HFFc6 (cell line): ENCODE measurements at places on chromosomes 2 and 18. TPM values are rescaled to one million over a fixed set of nuclear protein-coding genes. Genes with fewer than 3 reads are reported as not detected.

DNA sequence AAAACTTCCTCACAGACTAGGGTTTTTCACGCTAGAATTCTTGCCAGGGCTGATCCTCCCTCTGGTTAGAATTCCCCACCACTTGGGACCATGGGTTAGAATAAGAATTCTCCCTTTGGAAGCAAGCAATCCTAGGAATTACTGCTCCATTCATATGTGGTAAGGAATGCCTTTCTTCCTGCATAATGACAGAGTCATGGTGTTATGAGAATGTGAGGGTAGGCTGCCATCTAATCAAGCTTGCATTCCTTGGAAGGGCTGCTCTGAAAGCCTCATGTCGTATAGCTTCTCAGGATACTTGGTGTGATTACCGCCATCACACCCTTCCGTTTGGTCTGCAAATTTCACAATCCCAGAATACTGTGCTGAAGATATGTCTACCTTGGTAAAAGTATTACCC is 1282.4 kb upstream of the PIK3C3 start:
- H3K27ac ChIP-seq, result no peak overlapping the region
- no peaks in the 10 kb centered on the region for H3K4me1 ChIP-seq
- H3K36me3 ChIP-seq, result no peaks in the 10 kb centered on the region
- no peak for DNase-seq
- H3K4me3 ChIP-seq, result no peak overlapping the region

DNA sequence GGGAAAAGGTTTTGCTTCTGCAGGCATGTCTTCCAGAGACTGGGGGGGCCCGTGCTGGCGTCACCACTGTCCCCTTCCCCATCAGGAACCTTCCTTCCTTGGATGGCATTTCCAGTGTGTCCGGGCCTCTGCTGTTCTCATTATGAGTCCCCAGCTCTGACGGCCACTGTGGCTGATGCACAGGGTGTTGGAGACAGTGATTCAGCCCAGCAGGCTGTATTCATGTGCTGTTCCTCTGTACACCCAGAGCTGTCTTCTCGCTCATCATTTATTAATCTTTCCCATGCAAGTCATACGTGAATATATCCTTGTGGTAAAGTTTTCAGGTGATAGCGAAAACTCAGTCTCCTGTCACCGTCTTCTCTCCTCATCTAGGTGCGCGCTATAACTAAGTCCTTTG is 57.7 kb downstream of the ASAP2 start:
- peak overlapping the region; percentile 69 for H3K27ac ChIP-seq
- DNase-seq, result peak; percentile 54
- H3K27me3 ChIP-seq, result no peaks in the 10 kb centered on the region

GRCh38 chr18:48050176-48050575 is 119.7 kb upstream of the SMAD2 start:
- no peak overlapping the region for H3K4me3 ChIP-seq
- no peak overlapping the region for H3K27ac ChIP-seq
- DNase-seq, result no peak
- H3K4me1 ChIP-seq, result no peaks in the 10 kb centered on the region
- peaks cover 55% of the 10 kb centered on the region for H3K27me3 ChIP-seq

GRCh38 chr18:23277399-23277798 is 142.1 kb downstream of the CABLES1 start:
- no peak for DNase-seq
- H3K4me1 ChIP-seq, result peaks cover 11% of the 10 kb centered on the region
- H3K27ac ChIP-seq, result no peak overlapping the region
- no peaks in the 10 kb centered on the region; the same call in none of the 2 replicates for H3K27me3 ChIP-seq
- peaks cover 14% of the 10 kb centered on the region for H3K36me3 ChIP-seq

GRCh38 chr2:223771475-223771874 is 65.9 kb downstream of the AP1S3 start:
- no peak overlapping the region for H3K4me3 ChIP-seq
- H3K27ac ChIP-seq, result no peak overlapping the region
- DNase-seq, result no peak
- H3K36me3 ChIP-seq, result peaks cover 4% of the 10 kb centered on the region; the same call in 1 of the 2 replicates
- H3K27me3 ChIP-seq, result no peaks in the 10 kb centered on the region
- no peaks in the 10 kb centered on the region for H3K4me1 ChIP-seq

DNA sequence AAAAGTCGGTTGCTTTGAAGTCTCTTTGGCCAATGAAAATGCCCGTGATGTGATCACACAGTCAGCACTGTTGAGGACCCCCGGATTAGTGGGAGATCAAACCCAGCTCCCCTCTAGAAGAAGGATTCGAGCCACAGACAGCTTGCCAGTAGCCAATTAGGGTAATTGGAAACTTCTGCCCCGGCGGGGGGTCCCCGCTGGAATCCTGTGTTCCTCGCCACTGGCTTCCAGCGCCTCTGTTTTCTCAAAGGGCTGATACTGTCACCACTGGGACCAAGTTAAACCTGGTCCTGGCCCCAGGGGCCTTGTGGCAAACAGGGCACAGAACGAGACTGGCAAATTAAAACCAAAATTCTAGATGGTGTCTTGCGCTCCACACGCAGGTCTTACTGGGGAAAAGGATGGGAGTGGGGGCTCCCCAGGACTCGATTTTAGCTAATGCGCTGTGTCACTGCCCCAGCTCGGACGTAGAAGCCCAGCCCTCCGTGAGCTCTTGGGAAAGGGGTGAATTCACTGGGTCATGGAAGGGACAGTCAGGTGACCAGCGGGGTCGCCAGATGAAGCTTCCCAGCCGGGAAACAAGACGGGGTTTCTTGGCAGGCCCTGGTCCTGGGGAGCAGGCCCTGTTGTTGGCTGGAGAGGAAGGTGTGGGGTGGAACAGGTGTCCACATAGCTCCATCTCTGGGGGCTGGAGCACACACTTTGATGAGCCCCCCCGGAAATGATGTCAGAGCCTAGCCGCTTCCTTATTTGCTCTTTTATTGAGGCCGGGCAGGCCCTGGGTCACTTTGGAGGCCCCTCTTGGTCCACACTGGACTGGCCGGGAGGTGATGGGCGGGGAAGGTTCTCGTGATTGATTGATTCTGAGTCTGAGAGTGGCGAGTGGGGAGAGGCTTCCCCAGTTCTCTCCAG is 90.2 kb downstream of the SMAD7 start:
- H3K36me3 ChIP-seq, result peaks cover 54% of the 10 kb centered on the region
- no peak overlapping the region for H3K4me3 ChIP-seq
- peaks cover 5% of the 10 kb centered on the region; the same call in 1 of the 2 replicates for H3K27me3 ChIP-seq
- H3K4me1 ChIP-seq, result peaks cover 29% of the 10 kb centered on the region

DNA sequence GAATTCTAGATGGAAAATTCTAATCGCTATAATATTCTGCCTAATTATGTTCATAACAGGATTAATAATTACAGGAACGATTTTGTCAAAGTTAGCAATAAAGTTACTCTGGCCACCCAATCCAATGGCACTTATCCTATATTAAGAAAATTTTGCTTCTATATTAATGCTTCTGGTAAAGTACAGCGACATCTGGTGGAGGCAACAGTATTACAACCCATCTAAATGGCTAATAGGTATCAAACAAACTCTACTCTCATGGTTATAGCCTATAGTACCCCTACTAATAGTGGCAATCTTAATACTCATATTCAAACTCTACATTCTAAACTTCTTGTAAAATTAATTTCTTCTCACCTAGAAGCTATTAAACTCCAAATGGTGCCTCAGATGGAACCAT is 1084.7 kb upstream of the LRRTM1 start:
- no peak for DNase-seq
- H3K4me3 ChIP-seq, result no peak overlapping the region
- H3K27me3 ChIP-seq, result no peaks in the 10 kb centered on the region; the same call in 1 of the 2 replicates
- H3K36me3 ChIP-seq, result no peaks in the 10 kb centered on the region

- H3K27ac ChIP-seq, result no peak overlapping the region; the same call in 1 of the 2 replicates
- peaks cover 39% of the 10 kb centered on the region for H3K4me1 ChIP-seq
- peaks cover 13% of the 10 kb centered on the region for H3K27me3 ChIP-seq
- peaks cover 27% of the 10 kb centered on the region for H3K36me3 ChIP-seq
- no peak for DNase-seq
These were observed 94.6 kb upstream of the MCFD2 start for GRCh38 chr2:47010176-47010575.

DNA sequence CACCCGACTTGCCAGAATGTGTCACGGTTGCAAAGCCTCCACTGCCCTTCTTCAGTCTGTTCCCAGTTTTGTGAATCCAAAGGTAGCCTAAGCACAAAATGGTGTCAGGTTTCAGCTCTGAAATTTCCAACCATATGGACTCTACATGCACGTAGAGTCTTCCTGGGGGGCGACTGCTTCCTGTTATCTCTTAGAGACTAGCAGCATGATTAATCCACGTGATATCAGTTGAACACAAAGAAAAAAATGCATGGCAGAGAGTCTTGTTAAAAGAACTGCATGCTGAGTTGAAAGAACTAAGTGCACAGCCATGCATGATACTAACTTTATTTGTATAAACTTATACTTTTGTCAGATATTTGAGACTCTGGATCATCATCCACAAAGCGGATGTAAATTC is 404.4 kb downstream of the SOCS6 start:
- no peaks in the 10 kb centered on the region for H3K4me1 ChIP-seq
- no peaks in the 10 kb centered on the region for H3K36me3 ChIP-seq
- H3K27ac ChIP-seq, result no peak overlapping the region
- H3K27me3 ChIP-seq, result no peaks in the 10 kb centered on the region
- H3K4me3 ChIP-seq, result no peak overlapping the region

GRCh38 chr18:49744376-49745008 is 68.8 kb downstream of the ACAA2 start:
- DNase-seq, result no peak
- H3K36me3 ChIP-seq, result no peaks in the 10 kb centered on the region
- peaks cover 22% of the 10 kb centered on the region for H3K4me1 ChIP-seq
- peaks cover 18% of the 10 kb centered on the region for H3K27me3 ChIP-seq

GRCh38 chr2:20567926-20568179 is 83.0 kb downstream of the HS1BP3 start:
- DNase-seq, result no peak
- H3K4me1 ChIP-seq, result peaks cover 47% of the 10 kb centered on the region
- H3K27ac ChIP-seq, result no peak overlapping the region
- 0 out of 2 replicates have a peak, but pooled peaks cover 2% of the 10 kb centered on the region for H3K27me3 ChIP-seq

DNA sequence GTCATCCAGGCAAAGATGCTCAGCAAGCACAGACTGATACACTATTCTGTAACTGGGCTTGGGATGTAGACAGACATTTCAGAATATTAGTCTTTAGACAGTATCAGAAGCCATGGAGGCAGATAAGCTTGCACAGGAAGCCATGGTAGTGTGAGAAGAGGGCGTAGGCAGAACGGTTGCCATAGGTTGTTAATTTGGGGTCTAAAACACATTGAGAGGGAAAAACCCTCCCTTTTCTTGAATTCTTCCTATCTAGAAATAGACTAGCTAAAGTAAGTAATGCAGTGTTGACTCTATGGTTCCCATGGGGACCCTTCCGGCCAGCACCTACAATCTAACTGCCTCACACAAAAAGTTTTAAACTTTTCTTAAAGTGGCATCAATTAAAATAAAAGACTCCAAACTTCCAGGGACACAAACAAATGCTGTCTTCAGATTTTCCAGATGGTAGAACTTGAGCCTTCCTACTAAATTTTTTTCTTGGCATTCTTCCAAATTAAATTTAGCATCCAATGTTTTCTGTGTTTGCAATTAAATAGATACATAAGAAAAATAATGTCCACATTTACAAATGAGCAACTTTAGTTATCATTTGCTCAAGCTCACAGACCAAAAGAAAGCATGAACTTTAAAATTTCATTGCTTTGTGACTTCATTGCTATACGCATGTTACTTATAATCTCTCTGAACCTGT is 1.9 kb downstream of the PRKRA start:
- peak overlapping the region; percentile 88 for H3K4me3 ChIP-seq
- H3K4me1 ChIP-seq, result peaks cover 34% of the 10 kb centered on the region
- peaks cover 22% of the 10 kb centered on the region for H3K36me3 ChIP-seq
- H3K27me3 ChIP-seq, result no peaks in the 10 kb centered on the region
- DNase-seq, result no peak
- H3K27ac ChIP-seq, result peak overlapping the region; percentile 65

- no peak overlapping the region for H3K4me3 ChIP-seq
- H3K27me3 ChIP-seq, result no peaks in the 10 kb centered on the region; the same call in 1 of the 2 replicates
- no peak overlapping the region for H3K27ac ChIP-seq
- no peaks in the 10 kb centered on the region for H3K4me1 ChIP-seq
These were observed 99.7 kb downstream of the MEP1B start for GRCh38 chr18:32289483-32290075.

DNA sequence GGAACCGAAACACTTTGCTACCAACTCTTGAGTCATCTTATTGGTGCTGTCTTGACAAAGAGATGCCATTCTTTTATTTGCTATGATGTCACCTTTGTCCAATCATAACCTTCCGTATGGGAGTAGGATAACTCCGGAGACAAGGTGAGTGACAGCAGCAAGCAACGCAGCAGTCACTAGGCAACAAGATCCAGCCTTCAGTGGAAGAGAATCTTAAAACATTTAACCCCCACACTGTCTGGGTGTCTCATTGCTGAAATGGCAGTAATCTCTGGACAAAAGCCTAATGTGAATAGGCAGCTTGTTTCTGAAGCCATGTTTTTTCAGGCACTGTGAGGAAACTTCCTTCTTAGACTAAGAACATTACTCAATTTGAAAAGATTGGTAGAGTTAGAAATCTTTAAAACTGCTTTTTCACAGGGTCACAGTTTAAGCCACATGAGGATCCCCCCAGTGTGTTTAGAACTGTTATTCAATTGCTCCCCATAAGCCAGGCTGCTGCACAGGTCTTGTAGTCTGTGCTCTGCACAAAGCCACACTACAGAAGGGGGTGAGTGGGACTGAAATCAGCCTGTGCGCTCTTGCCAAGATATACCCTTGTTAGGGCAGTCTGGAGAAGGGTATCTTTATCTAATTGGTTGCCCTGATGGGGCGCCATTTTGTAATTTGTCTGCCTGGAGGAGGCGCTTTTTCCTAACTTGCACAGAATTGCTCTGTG is 131.5 kb upstream of the STON1 start:
- H3K27me3 ChIP-seq, result peaks cover 7% of the 10 kb centered on the region
- no peaks in the 10 kb centered on the region for H3K4me1 ChIP-seq
- H3K36me3 ChIP-seq, result no peaks in the 10 kb centered on the region
- H3K27ac ChIP-seq, result no peak overlapping the region
- no peak overlapping the region for H3K4me3 ChIP-seq

DNA sequence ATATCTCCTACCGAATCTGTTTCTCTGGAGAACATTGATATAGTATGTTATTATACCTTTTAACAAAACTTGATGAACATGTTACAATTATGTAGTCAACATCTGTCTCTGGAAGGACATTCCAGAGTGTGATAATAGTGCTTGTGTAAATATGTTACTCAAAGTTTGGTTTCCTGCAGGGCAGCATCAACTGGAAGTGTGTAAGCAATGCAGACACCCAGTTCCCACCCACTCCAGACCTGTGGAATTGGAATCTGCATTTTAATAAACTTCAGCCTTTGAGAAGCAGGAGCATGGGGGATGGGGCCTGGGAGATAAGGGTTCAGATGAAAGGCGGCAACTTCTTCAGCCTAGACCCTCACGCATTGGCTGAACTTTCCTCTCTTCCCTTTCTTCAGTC is 398.9 kb downstream of the RND3 start:
- DNase-seq, result no peak
- H3K27ac ChIP-seq, result no peak overlapping the region
- H3K4me3 ChIP-seq, result no peak overlapping the region
- H3K36me3 ChIP-seq, result peaks cover 6% of the 10 kb centered on the region; the same call in 1 of the 2 replicates

Gene TGFA
- total RNA-seq, result 0.18 to 0.26 TPM in 2 of 3 replicates, not detected in the other

Gene CCDC148
- total RNA-seq, result 0.66 to 1.1 TPM (median 0.87 TPM) in 3 replicates

Gene ICOS
- total RNA-seq, result not detected in 3 replicates

Gene MARCHF4
- total RNA-seq, result 43.2 to 70.3 TPM (median 49.1 TPM) in 3 replicates

Gene CRIM1
- total RNA-seq, result 742 to 839 TPM (median 818 TPM) in 3 replicates

Gene GALR1
- not detected in 3 replicates for total RNA-seq
